Pericardium fibroblast (primary cell): ENCODE measurements at places on chromosomes 1 and 21. TPM values are rescaled to one million over a fixed set of nuclear protein-coding genes. Genes with fewer than 3 reads are reported as not detected.

The SYTL1 gene
- total RNA-seq = 0.34 and 1.3 TPM in 2 replicates

The NES gene
- 10.2 and 26.6 TPM in 2 replicates for total RNA-seq

The AHDC1 gene
- total RNA-seq = 19.3 and 22.0 TPM in 2 replicates

The MYBPH gene
- total RNA-seq = 0.93 and 12.5 TPM in 2 replicates

The ZNF436 gene
- total RNA-seq = 13.5 and 21.4 TPM in 2 replicates

The CYYR1 gene
- 0.26 TPM in 1 of 2 replicates, not detected in the other for total RNA-seq

The CELA3B gene
- not detected in 2 replicates for total RNA-seq

The PCSK9 gene
- 8.9 and 34.5 TPM in 2 replicates for total RNA-seq

The AIM2 gene
- not detected in 2 replicates for total RNA-seq

The A3GALT2 gene
- not detected in 2 replicates for total RNA-seq

The ETNK2 gene
- 12.7 and 19.2 TPM in 2 replicates for total RNA-seq

The BRWD1 gene
- 16.9 and 20.9 TPM in 2 replicates for total RNA-seq

The LCE6A gene
- total RNA-seq = not detected in 2 replicates

The MYOM3 gene
- total RNA-seq = 0.12 and 0.60 TPM in 2 replicates

The LYPD8 gene
- not detected in 2 replicates for total RNA-seq

The NUAK2 gene
- 1.9 and 4.6 TPM in 2 replicates for total RNA-seq

The MCOLN2 gene
- 0.94 TPM in 1 of 2 replicates, not detected in the other for total RNA-seq

The BSND gene
- total RNA-seq = not detected in 2 replicates

The SVBP gene
- 15.7 and 23.0 TPM in 2 replicates for total RNA-seq
